GM06990 (cell line): ENCODE measurements at places on chromosomes 12 and 14.

- peak; percentile 42 for DNase-seq
Measured at GRCh38 chr14:39912192-39913100, 480.2 kb upstream of the FBXO33 start.

DNA sequence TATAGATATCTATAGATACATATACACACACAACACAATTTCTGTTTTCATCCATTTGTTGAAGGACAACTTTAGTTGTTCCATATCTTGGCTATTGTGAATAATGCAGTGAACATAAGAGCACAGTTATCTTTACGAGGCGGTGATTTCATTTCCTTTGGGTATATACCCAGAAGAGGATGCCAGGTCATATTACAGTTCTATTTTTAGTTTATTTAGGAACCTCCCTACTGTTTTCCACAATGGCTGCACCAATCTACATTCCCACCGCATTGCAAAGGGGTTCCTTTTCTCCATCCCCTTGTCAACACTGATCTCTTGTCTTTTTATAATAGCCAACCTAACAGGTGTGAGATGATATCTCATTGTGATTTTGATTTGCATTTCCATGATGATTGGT, 143.4 kb upstream of the ARHGAP5 start:
- no peak for DNase-seq

GRCh38 chr14:105055736-105056302, 9.4 kb downstream of the GPR132 start:
- peak; percentile 21 for DNase-seq

DNA sequence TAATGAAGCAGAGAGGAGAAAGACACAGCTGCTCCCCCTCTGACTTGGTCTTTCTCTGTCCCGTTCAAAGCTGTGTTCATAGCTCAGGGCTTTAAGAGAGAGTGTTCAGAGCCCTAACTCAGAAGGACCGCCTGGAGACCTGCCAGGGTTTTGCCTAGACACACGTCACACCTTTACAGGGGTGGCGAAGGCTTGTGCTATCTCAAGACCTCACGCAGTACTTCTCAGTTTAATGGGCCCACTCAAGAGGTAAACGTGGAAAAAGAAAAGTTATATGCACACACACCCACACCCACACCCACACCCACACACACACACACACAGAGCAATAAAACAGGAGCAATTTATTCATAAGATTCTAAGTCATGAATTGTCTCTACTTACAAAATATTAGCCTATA, 374.3 kb downstream of the C12orf75 start:
- DNase-seq: no peak
